Cerebellar nuclear complex (tissue), 1 donor: ENCODE measurements at places on chromosomes 16 and 17.

GRCh38 chr16:64872101-64872500, 249.8 kb downstream of the CDH11 start:
- DNase-seq = no peak

DNA sequence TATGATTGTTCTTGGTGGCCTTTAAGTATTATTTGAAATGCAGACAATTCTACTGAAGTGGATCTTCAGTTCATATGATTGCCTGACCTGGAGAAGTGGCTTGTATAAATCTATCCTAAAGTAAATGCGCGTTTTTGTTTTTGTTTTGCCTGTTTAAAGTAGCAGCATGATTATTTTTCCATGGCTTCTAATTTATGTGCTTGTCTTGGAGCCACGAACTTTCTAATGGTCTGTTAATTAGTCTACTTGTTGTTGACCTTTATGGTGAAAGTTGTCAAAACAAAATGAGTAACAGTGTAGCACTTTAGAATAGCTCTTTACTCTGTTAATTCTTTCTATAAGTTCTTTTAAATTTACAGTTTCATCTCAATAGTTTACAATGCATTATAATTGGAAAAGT, 1.7 kb downstream of the PRKAR1A start:
- DNase-seq = no peak

GRCh38 chr16:9007177-9007794, 43.6 kb upstream of the USP7 start:
- DNase-seq = no peak

- DNase-seq = no peak
These were observed 80.1 kb downstream of the PMP22 start for GRCh38 chr17:15184872-15185624.

DNA sequence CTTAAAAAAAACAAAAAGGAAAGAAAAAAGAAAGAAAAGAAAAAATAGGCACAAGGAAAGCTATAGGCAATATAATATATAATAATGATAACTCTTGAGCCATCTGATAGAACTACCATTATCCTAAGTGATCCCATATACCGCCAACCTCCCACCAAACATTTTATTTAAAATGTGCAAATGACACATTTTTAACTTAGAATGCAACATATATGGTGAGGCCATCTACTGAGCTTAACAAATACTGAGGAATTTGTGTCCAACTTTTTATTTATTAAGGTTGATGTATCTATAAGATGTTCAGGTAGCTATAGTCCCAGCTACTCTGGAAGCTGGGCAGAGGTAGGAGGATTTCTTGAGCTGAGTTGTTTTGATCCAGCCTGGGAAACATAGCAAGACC, 14.4 kb upstream of the APPBP2 start:
- no peak for DNase-seq

- DNase-seq = no peak
These were observed 30.9 kb downstream of the DCAKD start for GRCh38 chr17:45020354-45021138.

- DNase-seq = no peak
These were observed 201.9 kb downstream of the CCDC182 start for GRCh38 chr17:57543230-57543629.

- no peak for DNase-seq
These were observed 132.2 kb upstream of the MPHOSPH6 start for GRCh38 chr16:82302042-82302727.

DNA sequence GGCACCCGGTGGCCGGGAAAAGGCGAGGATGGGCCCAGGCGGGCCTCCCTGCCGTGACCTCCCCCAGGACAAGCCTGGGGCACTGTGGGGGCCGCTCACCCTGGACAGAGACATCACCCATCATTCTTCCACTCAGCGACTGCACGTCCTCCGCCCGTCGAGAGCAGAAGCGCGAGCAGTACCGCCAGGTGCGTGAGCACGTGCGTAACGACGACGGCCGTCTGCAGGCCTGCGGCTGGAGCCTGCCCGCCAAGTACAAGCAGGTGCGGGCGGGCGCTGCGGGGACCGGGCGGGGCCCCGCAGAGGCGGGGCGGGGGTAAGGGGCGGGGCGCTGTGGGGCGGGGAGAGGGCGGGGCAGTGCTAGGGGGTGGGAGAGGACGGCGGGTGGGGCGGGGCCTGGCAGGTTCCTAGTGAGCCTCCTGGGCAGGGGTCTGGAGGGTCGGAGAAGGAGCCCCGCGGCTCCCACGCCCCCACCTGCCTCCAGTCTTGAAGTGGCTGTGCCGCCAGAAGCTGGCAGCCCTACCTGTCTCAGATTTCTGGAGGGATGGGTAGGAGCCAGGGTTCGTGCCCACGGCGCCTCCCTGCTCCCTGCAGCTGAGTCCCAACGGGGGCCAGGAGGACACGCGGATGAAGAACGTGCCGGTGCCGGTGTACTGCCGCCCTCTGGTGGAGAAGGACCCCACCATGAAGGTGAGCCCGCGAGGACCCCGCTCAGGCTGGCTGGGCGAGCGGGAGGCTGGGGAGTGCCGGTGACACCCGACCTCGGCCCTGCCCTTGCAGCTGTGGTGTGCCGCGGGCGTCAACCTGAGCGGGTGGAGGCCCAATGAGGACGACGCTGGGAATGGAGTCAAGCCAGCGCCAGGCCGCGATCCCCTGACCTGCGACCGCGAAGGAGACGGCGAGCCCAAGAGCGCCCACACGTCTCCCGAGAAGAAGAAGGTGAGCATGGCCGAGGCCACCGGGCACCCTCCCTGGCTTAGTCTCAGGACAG, 7.5 kb downstream of the NME3 start:
- DNase-seq = no peak

DNA sequence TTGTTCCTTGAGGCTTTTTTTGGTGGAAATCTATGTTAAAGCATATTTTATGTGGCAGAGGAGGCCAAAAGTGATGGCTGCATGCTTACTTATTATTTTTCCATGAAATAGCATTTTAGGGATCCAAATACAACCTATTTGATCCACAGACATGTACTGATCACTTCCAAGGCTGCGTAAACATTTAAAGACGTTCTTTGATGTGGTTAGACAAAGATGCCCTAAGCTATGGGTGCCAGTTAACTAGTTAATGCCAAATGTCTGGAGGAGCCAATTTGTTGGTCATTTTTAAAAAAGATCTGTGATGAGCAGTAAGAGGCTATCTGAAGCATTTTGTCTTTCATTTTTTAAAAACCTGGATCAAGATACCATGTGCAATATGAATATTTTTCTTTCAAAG, 17.3 kb upstream of the PRKCA start:
- DNase-seq = no peak

DNA sequence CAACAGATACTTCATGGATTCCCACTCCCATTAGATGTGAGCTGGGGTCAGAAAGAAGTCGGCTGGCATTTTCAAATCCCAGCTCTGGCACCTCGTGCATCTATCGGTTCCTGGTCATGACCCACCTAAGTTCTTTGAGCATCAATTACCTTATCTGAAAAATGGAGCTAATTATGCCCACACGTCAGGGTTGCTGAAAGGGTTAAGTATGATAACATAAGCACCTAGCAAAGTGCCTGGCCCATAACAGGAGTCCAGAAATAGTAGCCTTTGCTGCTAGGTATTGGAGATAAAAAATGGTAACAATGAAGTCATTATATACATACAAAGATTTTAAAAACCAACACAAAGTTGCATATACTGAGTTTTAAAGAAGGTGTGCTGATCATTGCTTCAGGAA, 14.1 kb upstream of the GNA13 start:
- no peak for DNase-seq

GRCh38 chr17:921161-921560, 58.4 kb downstream of the NXN start:
- DNase-seq = no peak

GRCh38 chr16:4788489-4788889, 344 bp upstream of the SEPTIN12 start:
- DNase-seq = no peak

GRCh38 chr17:9905902-9906301, 831 bp upstream of the RCVRN start:
- no peak for DNase-seq

- DNase-seq = no peak
These were observed 83.1 kb downstream of the NT5M start for GRCh38 chr17:17386094-17386800.

DNA sequence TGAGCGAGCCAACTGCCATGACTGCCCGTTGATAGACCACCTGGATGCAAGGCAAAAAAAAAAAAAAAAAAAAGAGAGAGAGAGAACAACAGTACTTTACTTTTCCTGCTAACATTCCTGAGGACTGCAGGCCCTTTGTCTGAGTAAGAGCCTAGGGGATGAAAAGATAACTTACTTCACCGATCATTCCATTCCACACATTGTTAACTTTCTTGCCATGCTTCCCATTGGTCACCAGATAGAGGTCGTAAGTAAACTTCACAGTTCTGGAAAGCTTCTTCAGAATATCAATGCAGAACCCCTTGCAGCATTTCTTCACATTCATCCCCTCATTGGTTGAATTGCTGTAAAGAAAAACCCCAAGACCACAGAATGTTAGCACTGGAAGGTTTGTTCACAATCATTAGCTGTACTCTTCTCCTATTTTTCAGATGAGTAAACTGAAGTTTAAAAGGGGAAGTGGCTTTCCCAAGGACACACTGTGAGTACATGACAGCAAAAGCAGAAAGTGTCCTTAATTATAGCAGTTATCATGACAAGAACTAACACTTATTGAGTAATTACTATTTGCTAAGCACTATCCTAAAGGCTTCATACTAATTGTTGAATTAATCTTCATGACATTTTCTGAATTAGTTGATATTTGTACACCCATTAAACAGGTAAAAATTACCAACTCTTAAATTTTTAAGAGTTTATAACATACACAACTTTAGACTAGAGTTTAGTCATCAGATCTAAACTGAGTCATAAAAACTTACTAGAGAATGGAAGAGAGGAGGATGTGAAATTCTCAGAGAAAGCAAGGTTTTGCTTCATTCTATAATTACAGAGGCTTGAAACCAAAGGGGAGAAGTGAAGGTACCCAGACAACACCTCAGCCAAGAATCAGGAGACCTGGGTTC, 341.2 kb downstream of the GRIN2A start:
- DNase-seq = no peak

GRCh38 chr17:73575470-73576221, 68.6 kb downstream of the SDK2 start:
- DNase-seq = no peak

DNA sequence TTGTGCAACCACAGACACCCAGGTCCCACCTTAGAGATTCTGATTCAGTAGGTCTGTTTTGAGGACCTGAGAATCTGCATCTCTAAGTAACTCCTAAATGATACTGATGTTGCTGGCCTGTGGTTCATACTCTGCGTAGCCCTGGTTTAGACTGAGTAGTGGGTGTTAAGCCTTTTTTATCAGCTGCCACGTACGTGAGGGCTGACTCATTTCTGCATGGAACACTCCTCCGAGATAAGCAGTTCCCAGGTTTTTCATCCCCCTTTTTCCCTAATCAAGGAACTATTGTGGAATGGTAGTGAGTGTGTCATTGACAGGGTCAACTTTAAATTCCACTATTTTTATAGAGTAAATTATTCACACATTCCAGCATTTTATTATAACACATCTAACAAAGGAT, 26.1 kb downstream of the CDRT4 start:
- no peak for DNase-seq

DNA sequence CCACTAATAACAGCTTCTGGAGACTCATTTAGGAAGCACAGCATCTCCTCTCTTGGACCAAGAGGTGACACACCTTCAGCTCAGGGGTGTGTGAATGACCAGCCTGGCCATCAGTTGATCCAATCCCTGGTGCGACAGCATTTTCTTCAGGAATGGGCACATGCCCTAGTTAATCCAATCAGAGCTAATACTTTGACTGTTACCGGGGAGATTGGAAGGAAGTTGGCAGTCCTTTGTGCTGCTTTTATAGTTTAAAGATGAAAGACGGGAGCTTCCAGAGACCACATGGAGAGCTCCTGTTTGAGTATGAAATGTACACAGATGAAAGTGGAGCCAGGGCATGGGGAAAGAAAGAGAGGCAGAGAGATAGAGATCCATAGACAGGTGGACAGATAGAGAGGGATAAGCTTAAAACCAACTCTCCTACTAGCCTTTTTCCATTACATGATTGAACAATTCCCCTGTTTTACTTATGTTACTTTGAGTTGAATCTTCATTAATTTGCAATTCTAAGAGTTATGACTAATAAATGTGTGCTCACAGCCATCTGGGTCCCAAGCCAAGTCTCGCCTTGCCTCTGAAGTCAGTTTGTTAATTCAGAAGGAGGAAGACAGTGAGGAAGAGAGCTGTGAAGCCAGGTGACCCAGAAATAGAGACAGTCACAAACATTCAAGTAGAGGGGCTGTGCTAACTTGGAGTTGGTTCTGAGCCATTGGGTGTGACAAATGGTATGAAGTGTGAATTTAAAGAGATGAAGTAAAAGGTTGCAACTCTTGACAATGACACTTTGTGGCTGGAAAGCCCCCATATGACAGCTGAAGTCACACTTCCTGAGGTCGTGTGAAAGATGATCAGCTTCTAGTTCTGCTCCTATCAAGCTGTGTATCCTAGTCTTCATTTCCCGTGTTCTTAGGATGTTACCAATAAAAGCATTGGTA, 120.0 kb upstream of the GOT2 start:
- no peak for DNase-seq

DNA sequence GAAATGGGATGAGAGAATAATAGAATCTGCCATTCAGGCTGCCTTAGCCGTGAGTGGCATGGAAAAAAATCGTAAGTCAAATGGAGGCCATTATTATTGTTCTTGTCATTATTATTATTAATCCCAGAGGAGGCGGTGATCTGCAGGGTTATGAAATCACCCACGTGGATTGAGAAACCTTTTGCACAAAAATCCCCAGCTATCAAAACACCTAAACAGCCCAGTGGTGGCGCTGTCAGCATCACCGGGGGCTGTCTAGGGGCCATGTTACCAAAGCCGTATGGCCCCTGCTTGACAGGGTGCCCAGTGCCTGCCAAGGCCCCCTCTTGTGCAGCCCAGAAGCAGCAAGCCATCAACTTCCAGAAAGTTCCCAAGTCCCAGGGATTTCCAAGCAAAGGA, 25.2 kb downstream of the CNGB1 start:
- DNase-seq = no peak

DNA sequence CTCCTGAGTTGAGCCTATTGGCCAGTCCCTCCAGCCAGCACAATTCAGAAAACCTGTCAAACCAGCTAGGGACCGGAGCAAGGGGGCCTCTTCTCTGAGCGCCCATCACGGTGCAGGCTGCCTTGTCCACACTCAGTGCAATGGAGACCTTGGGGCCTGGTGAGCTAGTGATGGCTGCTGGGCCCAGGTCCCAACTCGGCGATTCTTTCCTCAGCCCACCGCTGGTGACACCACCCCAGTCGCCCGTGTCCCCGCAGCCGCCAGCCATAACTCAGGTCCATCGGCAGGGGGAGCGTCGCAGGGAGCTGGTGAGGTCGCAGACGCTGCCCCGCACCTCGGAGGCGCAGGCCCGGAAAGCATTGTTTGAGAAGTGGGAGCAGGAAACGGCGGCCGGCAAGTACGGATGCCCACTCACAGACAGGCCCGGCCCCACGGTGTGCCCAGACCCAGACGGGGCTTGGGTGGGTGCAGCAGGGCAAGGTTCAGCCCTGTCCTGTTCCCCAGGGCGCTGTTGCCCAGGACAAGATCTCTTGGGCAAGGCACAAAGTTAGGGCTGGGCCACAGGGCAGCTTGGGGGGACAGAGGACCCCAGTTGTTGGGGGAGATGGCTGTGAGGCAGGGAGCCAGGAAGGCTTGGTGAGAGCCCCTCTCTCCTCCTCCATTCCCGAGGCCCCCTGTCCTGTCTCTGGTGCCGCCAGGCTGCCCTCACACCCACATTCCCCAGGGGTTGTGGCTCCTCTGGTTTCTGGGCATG, 10.8 kb downstream of the SMTNL2 start:
- no peak for DNase-seq
